ENCODE measurements at places on chromosomes 3 and 15. TPM values are rescaled to one million over a fixed set of nuclear protein-coding genes. Genes with fewer than 3 reads are reported as not detected.

Gene PLA2G4E
- total RNA-seq = not detected

Gene AHSG
- total RNA-seq = not detected

Gene CKMT1B
- not detected for total RNA-seq

Gene LRRC34
- total RNA-seq = 5.1 TPM

Gene SEC61A1
- 126 TPM for total RNA-seq

Gene SAXO2
- 12.0 TPM for total RNA-seq

Gene NCKIPSD
- total RNA-seq = 16.5 TPM

Gene AGBL1
- total RNA-seq = not detected

Gene PRR20G
- not detected for total RNA-seq

Gene CD200
- total RNA-seq = 6.9 TPM

Gene TIMP4
- 1.4 TPM for total RNA-seq

Gene CNTN4
- 4.3 TPM for total RNA-seq

Gene ZNF502
- 3.2 TPM for total RNA-seq

Gene FAM43A
- total RNA-seq = 86.1 TPM

Gene LAMB2
- total RNA-seq = 324 TPM

Gene MKRN3
- total RNA-seq = 2.3 TPM

Gene WDR73
- 24.8 TPM for total RNA-seq

- no peak for DNase-seq
Observed at GRCh38 chr15:69498282-69498681, 45.7 kb downstream of the RPLP1 start.

GRCh38 chr15:93235926-93236780 lies 147.1 kb upstream of the RGMA start:
- no peak for DNase-seq

GRCh38 chr15:79053894-79054293 lies 36.7 kb downstream of the RASGRF1 start:
- DNase-seq = peak; percentile 11

GRCh38 chr3:35393901-35394799 lies 245.2 kb upstream of the ARPP21 start:
- DNase-seq = no peak

DNA sequence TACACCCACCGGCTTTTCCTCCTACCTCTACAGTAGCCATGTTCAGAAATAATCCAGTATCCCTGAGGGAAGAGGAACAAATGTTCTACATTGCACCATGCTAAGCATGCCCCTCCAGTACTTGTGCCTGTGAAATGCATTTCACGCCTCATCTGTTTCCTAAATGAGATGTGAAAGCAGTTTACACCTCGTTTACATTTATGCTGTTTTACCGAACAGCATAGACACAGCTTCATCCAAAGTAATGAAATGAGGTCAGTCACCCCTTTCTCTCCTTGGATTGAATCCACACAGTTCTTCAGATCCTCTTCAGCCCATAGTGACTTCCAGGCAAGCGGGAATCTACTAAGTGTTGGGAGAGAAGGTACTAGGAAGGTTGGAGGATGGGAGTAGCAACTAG lies 514.3 kb downstream of the PDCD6IP start:
- no peak for DNase-seq

- no peak for DNase-seq
Observed at GRCh38 chr3:6228958-6229683, 631.8 kb upstream of the GRM7 start.

GRCh38 chr15:42836251-42836650 lies 84.3 kb downstream of the TTBK2 start:
- no peak for DNase-seq

- DNase-seq = no peak
Observed at GRCh38 chr3:62982795-62983455, 107.7 kb upstream of the CADPS start.

GRCh38 chr3:173920386-173920785 lies 522.8 kb downstream of the NLGN1 start:
- no peak for DNase-seq

DNA sequence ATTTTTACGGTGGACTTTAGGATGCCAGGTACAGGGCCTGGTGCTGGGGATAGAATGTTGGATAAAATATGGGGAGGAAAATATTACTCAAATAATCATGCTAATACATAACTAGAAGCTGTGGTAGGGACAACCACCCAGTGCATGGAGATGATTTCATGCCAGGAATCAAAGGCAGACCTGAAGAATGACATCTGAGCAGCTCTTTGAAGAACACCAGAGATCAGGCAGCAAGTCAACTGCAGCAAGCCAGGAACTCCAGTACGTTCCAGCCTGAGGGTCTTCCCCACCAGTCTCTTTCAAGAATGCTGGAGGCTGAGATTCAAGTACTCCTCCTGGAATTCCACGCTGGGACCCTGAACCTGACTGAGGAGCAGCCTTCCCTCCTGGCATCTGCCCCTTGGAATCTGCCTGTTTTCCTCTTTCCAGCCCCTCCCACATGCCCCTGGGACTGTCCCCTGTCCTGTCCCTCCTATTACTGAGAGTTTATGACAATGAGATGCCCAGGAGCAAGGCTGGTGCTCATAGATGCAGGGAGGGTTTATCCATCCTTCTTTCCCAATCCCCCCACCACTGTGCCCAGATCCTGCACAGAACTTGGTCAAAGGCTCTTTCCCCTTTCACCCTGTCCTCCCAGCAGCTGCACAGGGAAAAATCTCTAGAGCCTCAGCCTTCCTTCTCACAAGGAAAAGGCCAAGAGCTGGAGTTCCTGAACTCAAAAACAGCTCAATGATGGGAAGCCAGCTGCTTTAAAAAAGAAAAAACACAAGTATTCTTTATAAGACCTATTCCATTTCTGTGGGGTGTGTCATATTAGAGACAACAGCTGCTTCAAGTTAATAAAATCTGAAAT lies 68.0 kb downstream of the PDZRN3 start:
- DNase-seq = no peak

DNA sequence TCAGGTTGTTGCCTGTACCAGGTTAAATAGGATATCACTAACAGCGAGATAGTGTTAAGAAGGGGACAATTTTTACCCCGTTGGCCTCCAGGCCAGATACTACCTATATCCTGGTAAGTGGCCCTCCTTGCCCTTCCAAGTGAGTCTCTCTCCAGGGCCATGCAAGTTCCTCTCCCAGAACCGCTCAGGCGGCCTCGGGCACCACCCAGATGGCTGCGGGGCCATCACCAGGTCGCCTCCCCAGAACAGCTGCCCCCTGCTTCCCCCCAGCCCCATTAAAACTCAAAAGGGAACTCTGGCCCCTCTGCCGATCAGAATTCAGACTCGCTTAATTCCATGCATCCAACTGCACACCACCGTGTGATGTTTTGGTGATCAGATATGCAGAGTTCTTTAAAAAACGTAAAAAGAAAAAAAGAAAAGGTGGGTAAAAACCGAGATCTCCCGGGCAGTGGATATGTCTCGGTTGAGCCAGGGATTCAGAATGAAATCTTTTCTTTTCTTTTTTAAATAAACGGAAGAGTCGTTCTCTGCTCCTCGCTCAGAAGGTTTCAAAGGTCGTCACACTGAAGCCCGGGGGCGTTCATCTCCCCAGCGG lies 1.9 kb upstream of the TRIM71 start:
- no peak for DNase-seq

DNA sequence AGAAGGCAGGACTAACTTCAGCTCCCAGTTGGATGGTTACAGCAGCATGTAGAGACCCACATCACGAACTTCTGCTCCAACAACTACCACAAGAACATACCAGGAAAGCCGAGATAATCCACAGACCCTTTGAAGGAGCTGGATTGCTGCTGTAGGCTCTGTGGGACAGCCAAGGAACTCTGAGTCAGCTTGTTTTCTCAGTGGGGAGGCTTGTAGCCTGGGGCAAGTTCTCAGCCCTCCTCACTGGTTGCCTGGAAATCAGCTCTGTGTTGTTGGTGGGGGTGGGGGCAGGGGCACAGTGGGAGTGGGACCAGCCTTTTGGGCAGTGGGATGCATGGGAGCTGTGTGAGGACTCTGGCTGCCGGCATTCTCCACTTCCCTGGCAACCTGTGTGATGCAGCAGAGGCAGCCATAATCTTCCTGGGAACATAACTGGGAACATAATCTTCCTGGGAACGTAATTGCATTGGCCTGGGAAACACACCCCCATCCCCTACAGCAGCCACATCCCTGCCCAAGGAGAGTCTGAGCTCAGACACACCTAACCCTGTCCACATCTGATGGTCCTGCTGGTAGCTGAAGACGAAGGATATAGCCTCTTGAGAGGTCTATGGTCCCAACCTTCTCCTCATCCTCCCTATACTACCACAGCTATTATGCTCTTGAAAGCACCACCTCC lies 153.1 kb downstream of the PEAK1 start:
- DNase-seq = no peak

DNA sequence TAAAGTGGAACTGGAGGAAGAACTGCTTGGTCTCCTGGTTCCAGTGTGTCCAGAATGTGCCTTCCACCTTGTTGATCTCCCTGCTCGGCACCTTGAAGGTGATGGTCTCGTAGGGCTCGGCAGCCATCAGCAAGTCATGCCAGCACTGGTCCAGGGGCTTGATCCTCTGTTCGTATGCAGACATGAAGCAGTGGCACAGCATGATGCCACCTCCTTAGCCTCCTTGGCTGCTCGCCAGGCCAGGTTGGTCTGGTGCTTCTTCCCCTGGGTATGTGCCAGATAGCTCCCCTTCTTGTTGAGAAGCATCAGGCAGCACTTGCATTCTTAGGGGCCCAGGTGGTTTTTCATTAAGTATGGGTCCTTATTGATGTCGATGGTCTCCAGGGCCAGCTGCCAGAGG lies 17.8 kb upstream of the TXNRD3 start:
- DNase-seq = peak; percentile 44

DNA sequence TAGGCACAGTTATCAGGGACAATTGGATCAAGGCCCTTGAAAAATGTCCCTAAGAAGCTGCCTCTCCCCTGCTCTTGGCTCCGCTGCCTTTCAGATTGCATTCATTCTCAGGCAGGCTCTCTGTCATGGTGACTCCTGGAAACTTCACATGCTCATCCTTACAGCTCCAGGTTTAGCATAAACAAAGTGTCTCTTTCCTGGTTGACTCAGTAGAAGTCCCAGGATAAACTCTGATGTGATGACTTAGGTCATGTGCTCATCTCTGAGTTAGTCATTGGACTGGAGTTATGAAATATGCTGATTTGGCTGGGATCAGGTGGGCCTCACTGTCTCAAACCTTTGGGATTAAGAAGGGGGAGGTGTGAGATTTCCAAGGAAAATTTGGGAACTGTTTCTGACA lies 243.8 kb downstream of the ZNF621 start:
- no peak for DNase-seq

DNA sequence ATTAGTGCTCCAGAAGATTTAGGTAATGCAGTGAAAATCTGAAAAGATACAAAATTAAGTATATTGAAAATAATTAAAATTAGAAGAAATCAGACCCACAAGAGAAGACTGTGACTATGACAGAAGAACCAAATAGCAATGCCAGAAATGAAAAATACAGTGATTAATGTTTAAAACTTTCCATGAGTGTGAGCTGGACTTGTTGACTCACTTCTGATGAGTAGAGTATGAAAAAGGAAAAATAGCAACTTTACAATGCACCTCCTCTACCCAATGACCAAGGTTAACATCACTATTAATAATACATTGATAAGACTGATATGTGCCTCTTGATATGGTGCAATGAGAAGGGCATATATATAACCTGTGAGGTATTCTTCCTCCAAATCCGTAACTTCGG lies 39.3 kb upstream of the SLC22A13 start:
- DNase-seq = no peak

DNA sequence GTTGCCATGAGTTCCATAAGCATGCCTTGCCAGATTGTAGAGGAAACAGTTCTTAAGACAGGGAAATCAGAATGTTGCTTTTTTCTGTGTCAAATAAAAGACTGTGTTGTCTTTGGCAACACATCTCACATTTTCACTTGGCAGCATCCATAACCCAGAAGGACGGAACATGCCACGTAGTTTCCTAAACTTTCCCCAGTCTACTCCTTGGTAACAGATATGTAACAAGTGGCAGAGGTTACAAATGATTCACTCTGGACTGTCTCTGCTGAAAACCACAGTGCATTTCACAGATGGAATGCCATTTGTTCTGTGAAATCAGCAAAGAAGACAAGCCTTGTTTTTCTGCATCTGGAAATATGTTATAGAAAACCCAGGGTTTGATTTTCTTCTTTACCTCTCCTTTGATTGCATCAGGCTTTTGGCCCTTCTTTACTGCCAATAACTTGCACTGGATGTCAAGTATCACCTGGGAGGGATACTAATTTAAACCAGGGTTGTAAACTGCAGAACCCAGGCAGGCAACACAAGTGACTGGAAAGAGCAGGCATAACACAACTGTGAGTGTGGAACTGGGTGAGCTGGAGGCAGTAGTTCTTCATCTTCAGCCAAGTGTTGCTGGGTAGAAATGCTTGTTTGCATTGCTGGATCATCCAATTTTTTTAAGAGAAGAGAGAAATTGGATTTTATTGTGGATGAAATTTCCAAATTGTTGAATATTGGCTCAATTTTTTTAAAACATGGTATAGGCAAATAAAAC lies 124.4 kb upstream of the FOXB1 start:
- no peak for DNase-seq

DNA sequence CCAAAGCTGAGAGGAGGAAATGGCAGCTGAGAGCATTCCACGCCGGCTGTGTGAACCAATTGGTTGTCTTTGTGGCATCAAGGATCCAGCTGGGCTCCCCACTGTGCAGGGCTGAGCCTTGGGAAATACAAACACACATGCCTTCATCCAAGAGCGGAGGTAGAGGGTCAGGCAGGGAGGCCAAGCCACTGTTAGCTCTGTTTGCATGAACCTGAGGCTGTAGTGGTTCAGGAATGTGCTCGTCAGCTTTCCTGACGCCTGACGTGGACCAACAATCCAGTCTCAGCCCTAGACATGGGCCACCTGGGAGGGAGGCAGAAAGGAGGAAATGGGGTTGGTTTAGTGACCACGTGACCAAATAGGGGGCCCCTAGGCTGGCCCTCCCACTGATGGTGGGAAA lies 276.9 kb downstream of the TLE3 start:
- no peak for DNase-seq

All from spleen (tissue), 13 donors.